Activated CD8-positive, alpha-beta memory T cell treated with anti-CD3 and anti-CD28 coated beads for 4 hours (primary cell): ENCODE measurements at places on chromosomes 4 and X.

GRCh38 chr4:124483048-124483906 is 229.3 kb downstream of the ANKRD50 start:
- no peak for DNase-seq

DNA sequence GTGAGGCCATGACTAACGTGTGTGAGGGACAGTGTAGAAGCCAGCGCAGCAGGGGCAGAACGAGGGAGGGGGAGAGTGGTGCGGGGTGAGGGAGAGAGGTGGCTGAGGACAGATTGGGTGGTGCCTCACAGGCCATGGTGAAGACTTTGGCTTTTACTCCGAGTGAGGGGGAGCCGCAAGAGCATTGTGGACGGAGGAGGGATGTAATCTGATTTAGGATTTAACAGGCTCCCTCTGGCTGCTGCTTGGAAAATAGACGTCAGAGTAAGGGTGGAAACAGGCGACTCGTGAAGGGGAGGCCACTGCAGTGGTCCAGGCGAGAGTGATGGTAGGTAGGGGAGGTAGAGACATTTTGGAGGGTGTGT is 13.0 kb downstream of the PPP1R3F start:
- DNase-seq: no peak

DNA sequence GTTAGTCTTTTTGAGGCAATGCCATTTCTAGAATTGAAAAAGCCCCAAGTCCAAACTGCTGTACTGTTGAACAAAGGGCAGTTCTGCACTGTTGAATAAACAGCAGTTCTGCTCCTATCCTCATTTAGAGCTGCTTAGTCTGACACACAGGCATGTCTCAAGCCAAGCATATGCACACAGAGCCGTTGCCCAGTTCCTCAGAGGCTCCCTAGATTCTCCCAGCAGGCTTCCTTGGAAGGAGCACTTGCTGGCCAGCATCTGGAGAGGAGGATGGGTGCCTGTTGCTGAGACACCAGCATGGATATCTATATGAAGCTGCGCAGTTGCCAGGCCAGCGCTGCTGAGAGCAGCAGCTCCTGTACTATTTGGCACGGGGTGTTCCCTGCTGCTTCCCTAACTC is 138.3 kb upstream of the USP38 start:
- no peak for DNase-seq

GRCh38 chrX:31487951-31488350 is 416.1 kb upstream of the FTHL17 start:
- no peak for DNase-seq

- DNase-seq: no peak
Observed at GRCh38 chr4:47538111-47538824, 53.2 kb downstream of the ATP10D start.

- no peak for DNase-seq
Observed at GRCh38 chrX:30530606-30531005, 47.0 kb downstream of the TASL start.

- DNase-seq: peak; percentile 8
Observed at GRCh38 chrX:124736553-124737270, 390.3 kb downstream of the SH2D1A start.

GRCh38 chr4:18077808-18078207 is 56.3 kb upstream of the LCORL start:
- no peak for DNase-seq
